ENCODE measurements at places on chromosomes 11 and 22. TPM values are rescaled to one million over a fixed set of nuclear protein-coding genes. Genes with fewer than 3 reads are reported as not detected.
A peak's percentile ranks its signal among the peaks of the same experiment; 100 is the strongest.

DNA sequence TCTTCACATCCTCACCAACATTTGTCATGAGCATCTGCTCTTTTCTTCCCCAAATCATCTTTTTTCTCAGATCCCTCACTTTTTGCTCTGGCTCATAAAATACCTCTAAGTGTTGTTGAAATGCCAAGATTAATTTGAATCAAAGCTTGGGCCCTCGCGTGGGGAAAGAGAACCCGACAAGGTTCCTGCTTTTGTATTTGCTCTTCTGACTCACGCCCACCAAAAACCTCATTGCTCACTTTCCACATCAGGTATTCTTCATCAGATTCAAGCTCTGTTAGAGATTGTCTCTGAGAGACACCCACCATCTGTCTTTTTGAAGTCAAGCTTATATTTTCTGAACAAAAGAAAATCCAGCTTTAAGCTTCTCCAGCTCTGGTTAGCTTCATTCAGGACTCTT, 52.9 kb upstream of the FBXO3 start:
- DNase-seq = no peak

Gene TSGA10IP
- not detected for polyA plus RNA-seq

- DNase-seq = no peak
Measured at GRCh38 chr11:14184028-14184940, 174.7 kb downstream of the RRAS2 start.

DNA sequence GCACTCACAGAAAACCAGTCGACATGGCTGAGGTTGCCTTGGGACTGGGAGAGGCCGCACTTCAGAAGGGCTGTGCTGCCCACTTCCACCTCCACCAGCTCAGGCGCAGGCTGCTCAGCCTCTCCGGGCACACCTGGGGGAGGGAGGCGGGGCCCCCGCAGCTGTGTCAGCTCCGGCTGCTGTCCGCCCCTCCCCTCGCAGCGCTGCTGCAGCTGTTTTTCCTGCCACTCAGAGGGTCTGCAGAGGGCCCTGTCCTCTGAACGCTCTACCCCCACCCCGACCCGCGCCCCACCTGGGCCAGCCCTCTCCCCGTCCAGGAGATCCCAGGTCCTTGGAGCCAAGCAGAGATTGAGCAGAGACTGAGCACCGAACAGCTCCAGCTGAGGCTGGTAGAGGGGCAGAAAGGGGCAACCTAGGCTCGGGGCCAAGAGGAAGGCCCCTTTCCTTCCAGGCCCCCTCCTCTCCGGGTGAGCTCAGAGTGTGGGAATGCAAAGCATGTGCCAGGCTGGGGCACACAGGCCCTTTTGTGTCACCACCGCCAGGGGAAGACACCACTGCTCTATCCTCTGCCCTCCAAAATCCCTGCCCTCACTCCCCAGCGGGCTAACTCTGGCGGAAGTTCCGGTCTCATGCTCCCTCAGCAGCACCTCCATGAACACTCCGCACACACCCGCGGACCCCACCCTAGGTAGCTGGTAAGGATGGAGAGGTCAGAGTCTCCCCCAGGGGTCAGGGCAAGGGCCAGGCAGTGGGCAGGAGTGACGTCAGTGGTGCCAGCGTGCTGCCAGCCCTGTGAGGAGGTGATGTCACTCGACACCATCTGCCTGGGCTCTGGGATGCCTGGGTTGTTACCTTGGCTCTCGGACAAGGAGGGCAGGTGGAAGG, 1.6 kb downstream of the MCAM start:
- no peak for DNase-seq

- no peak for DNase-seq
Measured at GRCh38 chr11:74650498-74650897, 58.1 kb downstream of the POLD3 start.

- peak; percentile 78 for DNase-seq
Measured at GRCh38 chr22:35257321-35258190, at the start of gene HMGXB4. HMGXB4 (plus strand) TSS chr22:35257493; CDS start chr22:35262391, 4,898 bp downstream.

Gene RFPL3
- not detected for polyA plus RNA-seq

Data from left renal pelvis (tissue), 4 donors.